ENCODE measurements at places on chromosomes 3 and 15.

GRCh38 chr3:53566461-53567145 is 72.2 kb downstream of the CACNA1D start:
- no peak for DNase-seq

- no peak for DNase-seq
Observed at GRCh38 chr3:126903521-126903920, 79.4 kb upstream of the PLXNA1 start.

GRCh38 chr3:38648024-38648658 is 1.3 kb downstream of the SCN5A start:
- DNase-seq: no peak

- no peak for DNase-seq
Observed at GRCh38 chr3:23845326-23846216, 39.8 kb downstream of the UBE2E1 start.

- no peak for DNase-seq
Observed at GRCh38 chr3:148500881-148501280, 196.8 kb upstream of the AGTR1 start.

DNA sequence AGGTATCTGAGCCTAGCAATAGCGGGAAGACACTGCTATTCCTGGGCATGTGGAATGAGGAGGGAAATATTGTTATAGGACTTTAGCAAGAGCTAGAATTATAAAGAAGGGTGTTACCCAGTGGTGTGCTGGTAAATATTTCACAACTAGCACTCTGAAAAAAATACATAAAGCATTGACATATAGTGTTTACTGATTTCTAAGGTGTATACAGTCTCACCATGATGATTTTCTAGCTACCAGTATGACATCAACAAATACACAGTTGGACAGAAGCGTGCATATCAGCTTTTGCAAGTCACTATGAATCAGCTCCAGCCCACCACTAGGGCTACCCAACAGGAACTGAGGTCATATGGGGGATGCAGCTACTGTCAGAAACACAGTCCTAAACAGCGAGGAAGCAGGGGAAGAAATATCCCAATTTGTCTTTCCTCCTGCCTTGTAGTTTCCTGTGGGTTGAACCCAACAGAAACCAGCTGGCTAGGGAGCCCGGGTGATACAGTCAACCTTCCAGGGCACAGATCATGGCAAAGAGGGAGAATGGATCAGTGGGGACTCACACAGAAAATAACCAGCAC is 39.6 kb downstream of the HGD start:
- DNase-seq: no peak

GRCh38 chr3:159654183-159655134 is 334.2 kb upstream of the IL12A start:
- DNase-seq: no peak

- DNase-seq: no peak
Observed at GRCh38 chr3:61935814-61936213, 374.4 kb downstream of the PTPRG start.

DNA sequence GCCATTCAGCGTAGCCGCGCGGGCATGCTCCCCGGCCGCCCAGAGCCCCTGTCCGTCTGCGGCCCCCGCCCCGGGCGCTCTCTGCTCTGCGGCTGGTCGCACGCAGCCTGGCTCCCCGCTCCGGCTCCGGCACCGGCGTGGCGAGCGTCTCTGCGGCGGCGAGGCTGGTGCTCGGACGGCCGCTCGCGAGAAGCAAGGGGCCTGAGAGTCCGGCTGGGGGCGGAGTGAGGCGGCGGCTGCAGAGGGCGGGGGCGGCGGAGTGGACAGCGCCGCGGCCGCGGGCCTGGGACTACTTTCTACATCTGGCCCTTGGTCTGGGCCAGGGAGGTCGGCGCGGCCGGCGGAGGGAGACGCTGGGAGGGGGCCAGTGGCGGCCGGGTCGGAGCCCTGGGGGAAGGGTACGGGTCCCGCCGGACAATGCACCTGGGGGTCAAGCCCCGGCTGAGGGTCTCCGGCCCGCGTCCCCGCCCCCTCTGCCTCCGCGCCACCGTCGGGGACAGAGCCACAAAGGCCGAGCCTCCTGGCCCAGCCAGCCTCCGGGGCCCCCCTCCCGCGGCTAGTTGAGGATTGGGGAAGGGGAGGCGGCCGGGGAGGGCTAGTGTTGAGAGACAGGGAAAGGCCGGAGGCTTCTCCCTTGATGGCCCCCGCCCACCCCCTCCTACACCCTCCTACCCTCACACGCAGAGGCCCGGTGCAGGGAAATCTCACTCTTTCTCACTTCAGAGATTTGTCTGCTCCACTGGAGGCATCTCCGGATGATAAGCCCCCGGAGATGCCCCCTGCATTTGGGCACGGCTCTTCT is at the start of gene PRTG:
TSS of gene PRTG (minus strand) at position 226 of the 802 bp plus-strand sequence. CDS start at position 5, 221 bp downstream.
- no peak for DNase-seq

- DNase-seq: no peak
Observed at GRCh38 chr15:52370010-52370409, 74.4 kb upstream of the MYO5C start.

DNA sequence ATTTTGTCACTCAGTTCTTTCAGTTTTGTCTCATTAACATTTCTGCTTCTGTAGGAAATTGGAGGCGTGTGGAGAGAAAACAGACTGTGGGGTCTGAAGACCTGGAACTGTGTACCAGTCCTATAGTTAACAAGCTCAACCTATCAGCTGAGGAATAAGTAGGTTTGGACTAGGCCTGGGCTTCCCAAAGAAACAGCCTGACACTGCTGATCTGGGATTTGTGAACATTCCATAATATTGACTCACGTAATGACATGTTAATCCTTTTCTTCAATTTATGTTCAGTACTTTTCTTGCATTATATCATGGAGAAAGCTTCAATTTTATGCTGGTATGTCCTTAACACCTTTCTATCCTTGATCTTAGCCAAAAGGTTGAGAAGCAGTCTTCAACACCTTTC is 181.6 kb upstream of the RORA start:
- no peak for DNase-seq

DNA sequence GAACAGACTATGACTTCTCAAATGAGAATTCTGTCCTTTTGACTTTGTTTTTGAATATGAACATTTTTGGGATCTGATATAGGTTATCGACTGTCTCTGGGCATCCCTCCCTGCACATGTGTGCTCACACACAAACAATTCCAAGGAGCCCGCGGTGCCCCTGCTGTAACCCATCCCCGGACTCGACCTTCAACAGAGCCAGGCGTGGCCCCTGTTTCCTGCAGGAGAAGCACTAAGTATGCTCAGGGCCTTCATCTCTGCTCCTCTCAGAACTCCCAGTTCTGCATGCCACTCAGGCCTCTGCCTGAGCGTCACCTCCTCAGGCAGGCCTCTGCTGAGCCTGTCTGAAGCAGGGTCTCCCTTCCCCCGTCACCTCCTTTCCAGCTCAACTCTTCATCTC is 57.6 kb downstream of the NUP210 start:
- DNase-seq: no peak

DNA sequence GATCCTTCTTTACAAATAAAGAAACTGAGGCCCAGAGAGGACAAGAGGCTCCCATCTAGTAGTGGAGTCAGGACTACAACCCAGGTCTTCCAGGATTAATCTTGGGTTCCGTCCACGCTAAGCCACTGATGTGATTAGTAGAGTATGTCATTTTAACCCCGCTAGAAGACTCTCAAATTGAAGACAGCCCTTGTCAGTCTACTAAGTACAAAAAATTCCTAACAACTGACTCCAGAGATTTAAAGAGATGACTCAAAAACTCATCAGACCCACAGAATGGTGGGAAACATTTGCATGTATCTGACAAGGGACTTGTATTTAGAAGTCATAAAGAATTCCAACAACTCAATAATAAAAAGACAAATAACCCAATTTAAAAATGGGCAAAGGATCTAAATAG is 145.3 kb downstream of the CNTN3 start:
- no peak for DNase-seq

- no peak for DNase-seq
Observed at GRCh38 chr3:160738048-160738447, 18.0 kb upstream of the PPM1L start.

GRCh38 chr15:68479406-68479805 is 47.4 kb upstream of the ITGA11 start:
- no peak for DNase-seq

Data from CD4-positive, alpha-beta T cell treated with Interleukin-10 for 1 hour (primary cell).